ENCODE measurements at places on chromosomes 1 and 21.

GRCh38 chr1:9317591-9318417 is 25.1 kb downstream of the SPSB1 start:
- no peak for DNase-seq

GRCh38 chr1:174884038-174884437 is 115.7 kb upstream of the CACYBP start:
- no peak for DNase-seq

DNA sequence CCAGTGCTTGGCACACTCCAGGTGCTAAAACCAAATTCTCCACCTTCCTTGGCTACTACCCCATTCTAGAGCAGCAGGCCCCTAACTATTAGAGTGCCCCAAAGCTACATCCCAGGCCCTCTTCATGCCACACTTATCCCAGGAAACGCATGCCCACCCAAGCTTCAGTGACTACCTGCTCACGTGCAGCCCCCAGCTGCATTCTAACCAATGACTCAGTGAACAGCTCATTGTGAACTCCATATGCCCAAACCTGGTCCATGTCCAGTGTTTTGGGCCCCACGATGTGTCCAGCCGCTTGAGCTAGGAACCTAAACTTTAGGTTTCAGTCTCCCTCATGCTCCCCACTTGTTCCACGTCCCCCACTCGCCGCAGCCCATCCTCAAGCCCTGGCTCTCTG is 41.5 kb downstream of the NKAIN1 start:
- no peak for DNase-seq

DNA sequence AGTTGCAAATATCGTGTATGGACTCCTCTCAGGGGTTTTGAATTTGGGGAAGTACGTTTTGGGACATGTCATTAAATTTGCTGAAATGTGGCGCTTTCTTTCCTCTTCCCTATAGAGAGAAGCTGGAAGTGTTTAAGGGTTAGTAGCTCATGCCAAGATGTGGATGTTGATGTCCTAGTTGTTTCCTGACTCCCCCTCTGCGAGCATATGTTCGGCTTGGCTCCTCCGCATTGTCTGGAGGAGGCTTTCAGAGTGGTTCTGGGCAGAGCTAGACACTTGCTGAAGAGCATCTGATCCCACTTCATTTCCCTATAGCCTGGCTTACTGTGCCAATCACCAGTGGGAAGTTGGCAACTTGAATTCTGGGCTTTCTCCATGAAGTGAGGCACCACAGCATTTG is 347.4 kb upstream of the B3GALT2 start:
- DNase-seq: no peak

DNA sequence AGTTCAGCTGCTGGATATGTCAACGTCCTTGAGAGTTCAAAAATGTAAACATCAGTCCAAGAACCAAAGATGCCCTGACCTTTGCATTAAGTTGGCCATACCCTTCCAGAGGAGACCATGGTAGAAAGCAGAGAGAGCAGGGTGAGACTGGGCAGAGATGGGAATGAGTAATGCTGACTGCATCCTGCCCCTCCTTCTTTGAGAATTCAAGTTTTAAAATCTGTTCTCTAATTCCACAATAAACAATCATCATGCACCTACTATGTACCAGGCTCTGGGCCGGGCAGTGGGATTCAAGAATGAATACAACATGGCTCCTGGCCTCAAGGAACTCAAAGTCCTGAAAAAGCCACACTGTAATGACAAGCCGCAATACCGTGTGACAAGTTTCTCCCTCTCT is 3.9 kb upstream of the HAO2 start:
- no peak for DNase-seq

DNA sequence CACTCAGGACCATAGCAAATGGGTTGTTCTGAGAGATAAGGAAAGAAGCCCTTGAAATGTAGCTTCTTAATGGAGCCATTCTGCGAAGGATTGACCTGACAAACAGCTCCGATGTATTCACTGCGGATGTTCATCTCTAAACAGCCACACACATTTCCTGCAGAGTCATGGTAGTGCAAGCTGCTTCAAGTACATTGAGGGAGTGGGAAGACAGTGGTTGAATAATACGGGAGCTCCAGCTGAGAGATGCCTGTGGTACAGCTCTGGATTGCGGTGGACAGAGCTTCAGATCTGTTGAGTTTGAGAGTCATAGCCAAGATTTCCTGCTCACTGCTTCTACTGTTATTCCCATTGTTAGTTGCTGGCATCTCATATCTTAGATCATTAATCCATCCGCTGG is 86.6 kb downstream of the ZBTB18 start:
- no peak for DNase-seq
